A549 treated with DMSO at 1 μM for 4 hours (cell line): ENCODE measurements at places on chromosomes 1 and 21. TPM values are rescaled to one million over a fixed set of nuclear protein-coding genes. Genes with fewer than 3 reads are reported as not detected.

The PARK7 gene
- total RNA-seq: 330 to 364 TPM (median 337 TPM) in 5 replicates

The LCE6A gene
- total RNA-seq: not detected in 5 replicates

The TRIM58 gene
- total RNA-seq: not detected in 5 replicates

The HCN3 gene
- total RNA-seq: 3.0 to 5.4 TPM (median 5.3 TPM) in 5 replicates

The AIM2 gene
- not detected in 5 replicates for total RNA-seq

The LEFTY1 gene
- 0.11 to 0.38 TPM (median 0.30 TPM) in 5 replicates for total RNA-seq

The TEX38 gene
- total RNA-seq: 0.16 TPM in 1 of 5 replicates, not detected in the others

The SPRR2F gene
- not detected in 5 replicates for total RNA-seq

The LCE2B gene
- total RNA-seq: not detected in 5 replicates

The TTLL7 gene
- 1.6 to 3.5 TPM (median 2.6 TPM) in 5 replicates for total RNA-seq
